Kidney glomerular epithelial cell (primary cell): ENCODE measurements at places on chromosomes 6 and 20.

GRCh38 chr6:167795874-167796191 lies 30.9 kb upstream of the AFDN start:
- DNase-seq, result no peak

GRCh38 chr6:31008165-31008564 lies 2.1 kb upstream of the MUC22 start:
- peak; percentile 58 for DNase-seq

- no peak for DNase-seq
Measured at GRCh38 chr20:41260734-41261220, 56.8 kb downstream of the ZHX3 start.

- DNase-seq, result peak; percentile 43
Measured at GRCh38 chr20:48215536-48215935, 430.3 kb upstream of the SULF2 start.

DNA sequence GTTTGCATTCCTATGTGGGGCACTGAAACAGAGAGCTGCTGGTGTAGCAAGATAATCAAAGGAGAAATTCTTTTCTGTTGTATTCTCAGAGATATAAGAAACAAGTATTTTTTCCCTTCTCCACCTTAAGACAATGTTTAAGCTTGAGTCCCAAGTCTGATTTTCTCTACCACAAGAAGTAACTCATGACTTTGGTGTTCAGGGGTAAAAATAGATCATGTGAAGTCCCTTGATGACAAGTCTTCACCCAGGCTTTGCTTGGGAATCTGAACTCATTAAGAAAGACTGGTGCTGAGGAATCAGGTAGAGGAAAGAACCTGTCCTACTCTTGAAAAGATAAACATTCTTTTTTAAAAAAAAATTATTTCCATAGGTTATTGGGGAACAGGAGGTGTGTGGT lies 205.6 kb downstream of the ALDH8A1 start:
- DNase-seq, result no peak

DNA sequence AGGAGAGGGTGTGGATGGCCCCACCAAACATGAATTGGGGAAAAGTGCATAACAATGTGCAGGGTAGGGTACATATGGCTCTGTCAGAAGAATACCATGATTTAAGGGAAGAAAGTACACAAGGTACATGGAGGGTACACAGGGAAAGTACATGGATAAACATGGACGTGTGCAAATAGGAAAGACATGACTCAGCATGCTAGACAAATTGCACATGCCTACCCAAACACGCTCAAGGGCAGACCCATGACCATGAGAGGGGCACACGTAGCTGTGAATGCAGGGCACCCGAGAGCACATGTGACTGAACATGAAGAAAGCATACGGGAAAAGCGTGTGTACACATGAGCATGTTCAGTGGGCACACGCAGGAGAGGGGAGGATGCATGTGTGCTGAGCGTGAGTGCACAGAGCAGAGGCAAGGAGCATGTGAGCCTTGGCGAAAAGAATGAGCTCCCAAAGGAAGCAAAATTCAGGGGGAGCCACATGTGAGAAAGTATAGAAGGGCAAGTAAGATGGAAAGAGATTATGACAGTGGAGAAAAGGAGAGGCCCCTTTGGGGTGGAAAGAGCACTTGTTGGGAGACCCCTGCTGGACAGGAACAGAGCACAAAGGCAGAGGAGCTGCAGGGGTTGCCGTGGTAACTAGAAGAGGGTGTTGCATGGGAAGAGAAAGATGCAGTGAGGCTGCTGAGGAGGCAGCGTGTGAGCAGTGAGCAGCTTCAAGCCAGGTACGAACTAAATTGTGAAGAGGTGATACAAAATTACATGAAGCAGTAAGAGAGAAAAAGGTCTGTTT lies 17.8 kb downstream of the OR2H2 start:
- DNase-seq, result no peak

DNA sequence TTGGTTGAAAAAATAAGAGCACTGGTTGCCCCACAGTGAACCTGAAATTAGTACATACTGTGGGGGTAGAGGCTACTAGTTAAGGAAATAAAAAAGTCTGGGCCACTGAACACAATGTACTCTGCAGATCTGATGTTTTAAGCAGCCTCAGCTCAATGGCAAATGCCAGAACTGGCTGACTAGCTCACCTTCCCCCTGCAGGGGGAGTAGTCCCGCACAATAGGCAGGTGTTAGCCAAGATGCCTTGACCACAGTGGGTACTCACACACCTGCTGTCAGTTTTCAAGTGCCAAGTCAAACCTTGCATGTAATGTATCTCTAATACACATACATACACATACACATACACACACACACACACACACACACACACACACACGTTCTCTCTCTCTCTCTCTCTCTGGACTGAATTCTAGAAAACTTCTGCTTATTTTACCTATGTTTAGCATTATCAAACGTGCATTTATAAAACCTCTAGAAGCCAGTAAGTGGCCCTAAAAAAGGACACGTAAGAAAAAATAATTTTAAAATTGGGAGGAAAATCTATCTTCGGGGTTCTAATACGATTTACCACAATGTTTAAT lies 36.1 kb downstream of the GMDS start:
- peak; percentile 44 for DNase-seq

GRCh38 chr6:8657522-8657921 lies 222.2 kb upstream of the SLC35B3 start:
- no peak for DNase-seq
